ENCODE measurements at places on chromosomes 5 and 9. TPM values are rescaled to one million over a fixed set of nuclear protein-coding genes. Genes with fewer than 3 reads are reported as not detected.

GRCh38 chr9:114089206-114089840 lies 9.8 kb downstream of the KIF12 start:
- no peak for DNase-seq

GRCh38 chr5:112203229-112203628 lies 215.8 kb downstream of the EPB41L4A start:
- no peak for DNase-seq

The PFN3 gene
- total RNA-seq: not detected

- no peak for DNase-seq
These were observed 404 bp upstream of the AFAP1L1 start for GRCh38 chr5:149271195-149271715.

DNA sequence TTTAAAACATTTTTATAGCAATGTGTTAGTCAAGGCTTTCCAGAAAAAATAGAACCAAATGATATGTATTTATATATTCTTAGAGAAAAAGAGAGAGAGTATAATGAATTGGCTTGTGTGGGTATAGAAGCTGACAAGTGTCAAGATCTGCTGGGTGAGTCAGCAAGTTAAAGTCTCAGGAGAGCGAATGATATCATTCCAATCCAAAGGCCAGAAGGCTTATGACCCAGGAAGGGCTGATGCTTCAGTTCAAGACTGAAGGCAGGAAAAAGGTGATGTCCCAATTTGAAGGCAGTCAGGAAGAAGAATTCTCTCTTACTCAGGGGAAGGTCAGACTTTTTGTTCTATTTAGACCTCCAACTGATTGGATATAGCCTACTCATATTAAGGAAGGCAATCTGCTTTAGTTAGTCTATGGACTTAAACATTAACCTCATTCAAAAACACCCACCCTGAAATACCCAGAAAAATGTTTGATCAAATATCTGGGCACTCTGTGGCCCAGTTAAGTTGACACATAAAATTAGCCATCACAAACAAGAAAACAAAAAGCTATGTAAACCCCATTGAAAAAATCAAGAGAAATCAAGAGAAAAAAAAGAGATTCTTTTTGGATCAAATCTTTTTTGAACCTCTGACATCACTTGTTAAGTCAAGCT lies 189.6 kb downstream of the PIK3R1 start:
- no peak for DNase-seq

DNA sequence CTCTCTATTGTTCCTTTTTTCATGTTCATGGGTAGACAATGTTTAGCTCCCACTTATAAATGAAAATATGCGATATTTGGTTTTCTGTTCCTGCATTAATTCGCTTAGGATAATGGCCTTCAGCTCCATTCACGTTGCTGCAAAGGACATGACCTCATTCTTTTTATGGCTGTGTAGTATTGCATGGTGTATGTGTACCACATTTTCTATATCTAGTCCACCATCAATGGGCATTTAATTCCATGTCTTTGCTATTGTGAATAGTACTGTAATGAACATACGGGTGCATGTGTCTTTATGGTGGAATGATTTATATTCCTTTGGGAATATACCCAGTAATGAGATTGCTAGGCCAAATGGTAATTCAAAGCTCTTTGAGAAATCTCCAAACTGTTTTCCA lies 392.0 kb downstream of the EFNA5 start:
- DNase-seq: no peak

GRCh38 chr5:32274548-32275395 lies 38.0 kb downstream of the MTMR12 start:
- no peak for DNase-seq

GRCh38 chr5:127961763-127962145 lies 121.8 kb upstream of the SLC12A2 start:
- no peak for DNase-seq

DNA sequence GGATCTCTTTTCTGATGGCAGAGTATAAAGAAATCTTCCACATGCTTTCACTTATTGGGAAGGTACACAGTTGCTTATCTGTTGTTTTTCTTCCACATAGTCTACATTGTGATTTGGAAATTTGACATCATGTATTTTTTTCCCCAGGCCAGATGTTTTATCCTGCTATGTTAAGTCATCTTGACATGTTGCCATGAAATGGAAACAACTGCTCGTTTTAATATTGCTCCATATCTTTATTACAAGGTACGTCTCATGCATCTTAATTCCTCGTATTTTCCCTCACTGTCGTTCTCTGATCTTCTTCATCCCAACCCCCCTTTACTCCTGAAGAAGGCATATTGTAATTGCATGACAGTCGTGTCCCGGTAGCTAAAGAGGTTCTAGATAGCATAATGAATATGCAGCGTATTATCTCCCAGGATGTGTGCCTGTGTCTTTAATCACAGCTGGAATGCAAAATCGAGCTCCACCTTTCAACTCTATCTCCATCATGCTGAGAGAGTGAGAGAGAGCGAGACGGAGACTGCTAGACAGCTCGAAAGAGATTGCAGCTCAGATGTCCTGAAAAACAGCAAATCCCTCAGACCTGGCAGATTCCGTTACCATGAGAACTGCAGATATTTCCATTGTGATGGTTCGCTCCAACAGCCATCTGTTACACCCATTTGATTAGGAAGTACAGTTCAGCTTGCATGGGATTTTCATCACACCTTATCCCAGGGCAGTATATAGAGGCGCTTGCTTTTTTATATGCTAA lies 281.7 kb downstream of the TMEM38B start:
- no peak for DNase-seq

The FBN2 gene
- 8.8 TPM for total RNA-seq

DNA sequence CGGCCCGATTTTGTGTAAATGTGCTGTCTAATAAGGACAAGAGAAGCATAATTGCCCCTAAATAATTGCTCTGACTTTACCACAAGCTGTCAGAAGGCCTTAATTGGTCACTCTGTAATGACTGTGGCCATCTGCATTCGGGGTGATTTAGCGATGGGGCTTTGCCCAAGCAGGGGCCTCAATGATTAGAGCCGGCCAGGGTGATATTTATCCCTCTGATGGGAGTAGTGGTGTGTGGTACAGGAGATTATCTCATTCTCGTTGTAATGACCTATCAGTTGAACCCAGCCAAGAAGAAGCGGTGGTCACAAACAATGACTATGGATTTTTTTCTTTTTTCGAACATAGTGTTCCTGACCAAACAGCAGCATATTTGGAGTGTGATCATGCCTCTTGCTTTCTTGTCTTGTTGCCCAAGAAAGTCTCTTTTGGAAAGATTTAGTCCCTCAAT lies 72.0 kb upstream of the SAP30L start:
- no peak for DNase-seq

DNA sequence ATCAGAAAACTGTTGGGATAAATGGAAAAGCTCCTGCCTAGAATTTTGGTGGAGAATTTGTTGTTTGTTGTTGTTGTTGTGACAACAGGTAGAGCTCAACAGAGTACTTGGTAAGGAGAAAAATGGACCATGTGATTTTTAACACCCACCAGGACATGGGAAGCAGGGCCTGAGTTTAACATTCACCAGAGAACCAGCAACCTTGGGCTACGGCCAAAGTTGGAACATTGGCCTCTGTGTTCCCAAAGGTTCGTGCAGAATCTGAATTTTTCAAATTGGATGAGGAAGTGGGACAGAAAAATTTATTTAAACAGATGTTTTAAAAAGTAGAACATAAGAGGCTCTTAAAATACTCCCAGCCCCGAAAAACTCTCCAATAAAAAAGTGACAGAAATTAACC lies 127.0 kb downstream of the GNA14 start:
- no peak for DNase-seq

DNA sequence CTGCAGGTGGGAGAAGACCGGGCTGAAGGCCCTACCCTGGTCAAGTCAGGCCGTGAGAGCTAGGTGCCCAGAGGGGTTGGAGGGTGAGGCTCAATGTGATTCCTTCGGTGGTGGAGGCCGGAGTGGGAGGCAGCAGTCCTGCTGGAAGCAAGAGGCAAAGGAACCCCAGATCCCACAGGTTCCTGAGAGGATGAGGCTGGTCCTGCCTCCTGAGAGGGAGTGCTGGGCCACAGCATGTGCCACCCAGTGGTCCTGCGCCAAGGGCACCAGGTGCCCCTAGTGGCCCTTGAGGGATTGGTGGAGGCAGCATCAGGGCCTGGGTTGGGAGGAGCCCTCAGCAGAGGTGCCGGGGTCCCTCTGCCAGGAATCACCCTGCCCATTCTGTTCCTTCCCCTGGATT lies 59.1 kb downstream of the BARX1 start:
- DNase-seq: no peak

The IL31RA gene
- 7.6 TPM for total RNA-seq

Data from H4 (cell line).